Adrenal gland (tissue), 19 donors: ENCODE measurements at places on chromosomes 1 and 21. TPM values are rescaled to one million over a fixed set of nuclear protein-coding genes. Genes with fewer than 3 reads are reported as not detected.

- no peaks in the 10 kb centered on the region for H3K27me3 ChIP-seq
- H3K4me1 ChIP-seq: peaks cover 11% of the 10 kb centered on the region
- no peaks in the 10 kb centered on the region for H3K36me3 ChIP-seq
- no peak overlapping the region for H3K27ac ChIP-seq
- no peak for DNase-seq
- H3K4me3 ChIP-seq: no peak overlapping the region
These were observed 237.9 kb downstream of the PBX1 start for GRCh38 chr1:164796916-164797315.

The CCDC190 gene
- not detected for total RNA-seq

DNA sequence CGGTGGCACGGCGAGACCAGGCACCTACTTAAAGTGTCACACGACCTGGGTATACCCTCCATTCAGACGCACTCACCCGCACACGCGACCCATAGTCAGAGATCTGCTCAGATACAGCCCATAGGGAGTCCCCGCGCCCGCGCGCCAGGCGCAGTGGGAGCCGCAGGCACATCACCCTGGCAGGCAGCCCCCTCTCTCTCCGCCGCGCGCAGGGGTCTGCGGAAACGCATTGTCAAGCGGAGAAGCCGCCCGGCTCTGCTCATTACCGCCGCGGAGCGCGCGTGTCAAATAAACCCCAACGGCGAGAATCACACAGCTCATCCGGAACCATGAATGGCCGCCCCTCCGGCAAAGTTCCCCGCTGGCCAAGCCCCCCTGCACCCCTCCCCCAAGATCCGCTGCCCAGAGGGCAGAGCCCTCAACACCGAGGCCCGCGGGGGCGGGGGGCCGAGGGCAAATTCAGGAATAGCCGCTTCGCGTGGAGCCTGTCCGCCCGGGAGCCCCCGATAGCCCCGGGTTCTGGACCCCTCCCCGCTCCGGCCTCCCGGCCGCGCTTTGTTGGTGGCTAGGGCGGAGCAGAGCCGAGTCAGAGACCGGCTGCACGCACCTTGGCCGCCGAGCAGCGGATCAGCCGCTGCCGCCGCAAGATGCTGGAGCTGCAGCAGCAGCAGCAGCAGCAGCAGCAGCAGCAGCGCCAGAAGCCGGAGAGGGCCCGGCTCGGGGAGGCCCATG, 522 bp downstream of the LRP8 start:
- H3K27ac ChIP-seq: no peak overlapping the region
- H3K4me1 ChIP-seq: peaks cover 27% of the 10 kb centered on the region
- no peaks in the 10 kb centered on the region for H3K36me3 ChIP-seq

DNA sequence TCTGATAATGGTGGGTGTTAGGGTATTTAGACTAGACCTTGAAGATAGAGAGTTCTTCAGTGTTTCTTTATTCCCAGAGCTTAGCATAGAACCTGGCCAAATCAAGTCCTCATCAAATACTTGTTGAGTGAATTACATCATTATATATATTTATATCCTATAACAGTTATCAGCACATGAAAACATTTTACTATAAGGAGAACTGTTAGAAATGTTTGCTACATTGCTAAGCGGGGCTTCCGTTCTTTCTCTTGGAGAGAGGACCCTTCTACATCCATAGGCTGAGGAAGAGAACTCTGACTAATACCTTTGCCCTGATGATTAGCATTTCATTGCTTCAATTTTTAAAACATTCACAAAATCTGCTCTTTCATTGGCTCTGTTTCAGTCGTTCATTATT, 66.5 kb upstream of the NBL1 start:
- no peaks in the 10 kb centered on the region for H3K36me3 ChIP-seq
- H3K4me3 ChIP-seq: no peak overlapping the region
- H3K4me1 ChIP-seq: no peaks in the 10 kb centered on the region
- no peaks in the 10 kb centered on the region for H3K27me3 ChIP-seq
- no peak overlapping the region for H3K27ac ChIP-seq
- DNase-seq: no peak

The KCNK2 gene
- 108 TPM for total RNA-seq

The SYPL2 gene
- total RNA-seq: 13.7 TPM

GRCh38 chr1:118866330-118866729, 121.8 kb downstream of the TBX15 start:
- no peak overlapping the region for H3K4me3 ChIP-seq
- H3K27me3 ChIP-seq: no peaks in the 10 kb centered on the region
- no peak overlapping the region for H3K27ac ChIP-seq
- DNase-seq: no peak
- H3K4me1 ChIP-seq: no peaks in the 10 kb centered on the region
- no peaks in the 10 kb centered on the region for H3K36me3 ChIP-seq

The VANGL2 gene
- total RNA-seq: 0.20 TPM

- H3K36me3 ChIP-seq: no peaks in the 10 kb centered on the region
- no peaks in the 10 kb centered on the region for H3K4me1 ChIP-seq
- H3K27me3 ChIP-seq: no peaks in the 10 kb centered on the region
- H3K27ac ChIP-seq: no peak overlapping the region
- H3K4me3 ChIP-seq: no peak overlapping the region
These were observed 40.7 kb downstream of the NME7 start for GRCh38 chr1:169326956-169327268.

DNA sequence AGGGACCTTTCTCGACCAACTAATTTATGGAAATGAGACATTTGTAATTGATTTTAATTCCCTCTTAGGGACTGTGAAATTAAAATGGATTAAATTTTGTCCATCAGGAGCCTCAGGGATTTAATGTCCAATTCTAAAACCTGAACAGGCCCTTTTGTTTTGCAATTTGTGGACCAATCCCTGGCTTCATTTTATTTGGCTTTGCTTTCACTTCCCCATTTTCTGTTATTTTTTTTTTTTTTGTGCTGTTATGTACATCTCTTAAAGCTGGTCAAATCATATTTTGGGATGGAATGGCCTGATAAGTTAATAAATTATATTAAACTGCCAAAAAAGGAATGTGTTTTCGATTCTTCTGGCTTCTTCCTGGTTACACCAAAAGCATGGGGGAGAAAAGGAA, 28.9 kb downstream of the ZSCAN20 start:
- no peak overlapping the region for H3K27ac ChIP-seq
- no peak overlapping the region for H3K4me3 ChIP-seq
- no peak for DNase-seq

The ERICH3 gene
- total RNA-seq: 0.53 TPM

- H3K4me3 ChIP-seq: no peak overlapping the region
- H3K27ac ChIP-seq: no peak overlapping the region
- H3K27me3 ChIP-seq: no peaks in the 10 kb centered on the region
- no peaks in the 10 kb centered on the region for H3K36me3 ChIP-seq
- H3K4me1 ChIP-seq: no peaks in the 10 kb centered on the region
These were observed 303.4 kb upstream of the PRMT6 start for GRCh38 chr1:106753066-106753465.

GRCh38 chr1:147626739-147627138, 43.6 kb downstream of the ACP6 start:
- peaks cover 18% of the 10 kb centered on the region for H3K36me3 ChIP-seq
- DNase-seq: no peak
- no peaks in the 10 kb centered on the region for H3K27me3 ChIP-seq
- no peak overlapping the region for H3K27ac ChIP-seq
- H3K4me3 ChIP-seq: no peak overlapping the region
- peaks cover 5% of the 10 kb centered on the region for H3K4me1 ChIP-seq

DNA sequence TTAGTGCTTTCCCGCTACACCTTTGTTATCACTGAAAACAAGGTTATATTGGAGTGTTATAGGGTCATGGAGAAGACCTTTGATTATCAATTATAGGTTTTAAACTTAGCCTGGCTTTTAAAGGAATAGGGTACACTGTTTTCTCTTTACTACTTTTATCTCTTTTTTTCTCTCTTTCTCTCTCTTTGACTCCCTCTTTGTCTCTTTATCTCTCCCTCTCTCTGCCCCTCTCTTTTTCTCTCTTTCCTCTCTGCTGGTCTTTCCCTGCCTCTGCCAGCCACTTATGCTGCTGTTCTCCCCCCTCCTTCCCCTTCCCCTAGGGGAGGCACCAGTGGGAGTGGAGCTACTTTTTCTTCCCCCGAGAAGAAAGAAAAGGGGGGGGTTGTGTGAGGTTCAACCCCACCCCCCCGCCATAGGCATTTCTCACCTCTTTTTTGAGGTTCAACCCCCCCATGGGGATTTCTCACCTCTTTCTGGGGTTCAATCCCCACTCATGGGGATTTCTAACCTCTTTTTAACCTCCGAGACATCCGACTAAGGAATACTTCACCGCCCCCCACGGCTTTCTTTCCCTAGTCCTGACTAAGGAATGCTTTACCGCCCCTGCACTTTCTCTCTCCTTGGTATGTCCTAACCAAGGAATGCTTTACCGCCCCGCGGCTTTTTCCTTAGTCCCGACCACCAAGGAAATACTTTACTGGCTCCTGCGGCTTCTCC, 17.2 kb upstream of the ZBTB8B start:
- no peaks in the 10 kb centered on the region for H3K4me1 ChIP-seq
- H3K36me3 ChIP-seq: no peaks in the 10 kb centered on the region
- no peak overlapping the region for H3K4me3 ChIP-seq
- no peak for DNase-seq
- no peak overlapping the region for H3K27ac ChIP-seq

- no peak overlapping the region for H3K27ac ChIP-seq
- H3K4me3 ChIP-seq: no peak overlapping the region
- no peaks in the 10 kb centered on the region for H3K4me1 ChIP-seq
- DNase-seq: no peak
These were observed 255.4 kb downstream of the RGS7 start for GRCh38 chr1:241101622-241102021.
